Thymus (tissue), 14 donors: ENCODE measurements at places on chromosomes 16 and 17. TPM values are rescaled to one million over a fixed set of nuclear protein-coding genes. Genes with fewer than 3 reads are reported as not detected.
A peak's percentile ranks its signal among the peaks of the same experiment; 100 is the strongest.

Gene SLFN14
- total RNA-seq, result 0.19 TPM

Gene TIMP2
- total RNA-seq, result 23.1 TPM

DNA sequence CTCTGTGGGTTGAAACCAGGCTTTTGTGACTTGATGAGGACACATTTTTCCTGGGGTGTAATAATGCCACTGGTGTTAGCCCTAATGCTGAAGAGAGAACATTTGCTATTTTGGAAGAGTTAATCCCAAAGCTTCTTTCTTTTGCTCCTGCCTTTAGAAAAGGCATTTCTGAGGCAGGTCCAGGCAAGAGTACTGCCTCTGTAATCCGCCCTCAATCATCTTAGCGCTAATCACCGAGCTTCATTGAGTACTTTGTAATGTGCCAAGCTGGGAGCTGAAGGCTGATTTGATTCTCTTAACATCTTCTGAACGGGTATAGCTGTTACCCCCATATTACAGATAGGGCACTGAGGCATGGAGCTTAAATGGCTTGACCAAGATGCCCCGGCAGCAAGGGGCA, 60.3 kb downstream of the AKAP1 start:
- no peaks in the 10 kb centered on the region for H3K4me1 ChIP-seq
- no peak overlapping the region for H3K4me3 ChIP-seq
- no peak for DNase-seq
- no peaks in the 10 kb centered on the region for H3K27me3 ChIP-seq
- no peaks in the 10 kb centered on the region for H3K36me3 ChIP-seq

Gene TBC1D26
- 0.09 TPM for total RNA-seq

Gene NLRC3
- total RNA-seq, result 18.8 TPM

DNA sequence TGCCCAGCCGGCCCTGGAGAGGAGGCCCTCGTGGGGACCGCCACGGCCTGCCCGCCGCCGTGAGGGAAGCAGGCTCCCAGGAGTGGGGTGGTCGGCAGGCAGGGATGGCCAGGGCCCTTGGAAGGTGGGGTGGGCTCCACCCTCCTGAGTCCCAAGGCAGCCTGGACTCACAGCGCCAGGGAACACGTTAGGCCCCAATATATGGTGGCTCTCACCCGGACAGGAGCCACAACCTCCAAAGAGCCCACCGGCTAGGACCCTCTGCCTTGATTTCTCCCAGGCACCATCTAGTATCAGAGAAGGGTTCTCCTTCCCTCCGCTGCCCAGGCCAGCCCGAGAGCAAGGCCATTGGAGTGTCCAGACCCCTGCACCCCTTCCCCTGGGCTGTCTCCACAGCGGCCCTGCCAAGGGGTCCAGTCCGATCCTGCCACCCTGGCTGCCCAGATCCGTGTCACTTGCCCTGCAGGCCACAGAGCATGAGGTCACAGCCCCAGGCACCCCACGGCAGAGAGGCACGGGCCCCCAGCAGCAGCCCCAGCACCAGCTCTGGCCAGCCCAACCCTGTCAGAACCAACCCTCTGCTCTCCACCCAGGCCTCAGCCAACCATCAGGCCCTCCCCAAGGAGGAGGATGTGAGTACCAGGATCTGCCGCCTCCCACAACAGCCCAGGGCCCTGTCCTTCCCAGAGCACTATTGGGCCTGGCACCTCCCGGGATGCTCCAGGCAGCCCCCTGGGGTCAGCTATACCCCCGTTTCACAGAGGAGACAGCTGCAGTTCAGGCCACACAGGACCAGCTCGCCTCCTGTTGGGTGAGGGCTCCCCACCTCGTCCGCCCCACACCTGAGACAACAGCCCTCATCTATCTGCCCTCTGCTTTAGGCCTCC, 1.1 kb upstream of the AXIN1 start:
- DNase-seq, result no peak
- H3K4me1 ChIP-seq, result peaks cover 8% of the 10 kb centered on the region
- no peaks in the 10 kb centered on the region for H3K27me3 ChIP-seq
- peak overlapping the region; percentile 30 for H3K4me3 ChIP-seq

Gene FBXL16
- total RNA-seq, result 0.76 TPM

DNA sequence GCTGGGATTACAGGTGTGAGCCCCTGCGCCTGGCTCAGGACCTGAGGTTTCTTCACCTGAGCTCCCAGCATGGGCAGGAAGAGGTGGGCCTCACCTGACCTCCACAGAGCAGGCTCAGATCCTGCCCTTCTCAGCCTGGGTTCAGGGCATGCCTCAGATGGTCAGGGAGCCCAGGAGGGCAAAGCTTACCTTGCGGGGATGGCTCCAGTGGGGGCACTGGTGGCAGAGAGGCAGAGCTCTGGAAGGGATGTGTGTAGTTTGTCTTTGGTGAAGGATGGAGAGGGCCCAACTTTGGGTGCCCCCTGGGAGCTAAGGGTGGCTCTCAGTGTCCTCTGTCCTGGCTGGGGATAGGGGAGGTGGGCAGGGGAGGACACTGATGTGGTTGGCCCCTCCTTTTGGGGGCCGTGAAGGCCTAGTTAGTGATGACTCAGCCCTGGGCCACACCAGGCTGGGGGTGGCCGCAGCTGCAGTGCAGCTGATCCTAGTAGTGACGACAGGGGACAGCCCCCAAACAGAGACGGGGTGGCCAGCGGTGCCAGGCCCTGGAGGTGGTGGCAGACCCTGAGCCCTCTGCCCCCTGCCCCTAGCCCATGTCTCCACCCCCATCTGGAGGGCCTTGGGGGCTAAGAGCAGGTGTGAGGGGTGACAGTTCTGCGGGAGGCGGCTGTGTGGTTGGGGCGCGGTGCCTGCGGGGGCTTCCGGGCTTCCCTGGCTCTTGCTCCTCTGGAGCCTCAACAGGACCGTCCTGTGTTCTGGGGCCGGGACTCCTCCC, 5.8 kb downstream of the NHERF2 start:
- no peaks in the 10 kb centered on the region for H3K36me3 ChIP-seq
- DNase-seq, result no peak
- H3K4me1 ChIP-seq, result peaks cover 34% of the 10 kb centered on the region
- peaks cover 49% of the 10 kb centered on the region for H3K27me3 ChIP-seq

Gene TP53TG3B
- not detected for total RNA-seq

Gene TBC1D28
- total RNA-seq, result not detected

GRCh38 chr16:20647736-20648135, 49.7 kb downstream of the ACSM1 start:
- H3K27me3 ChIP-seq, result no peaks in the 10 kb centered on the region
- no peak overlapping the region for H3K4me3 ChIP-seq
- H3K27ac ChIP-seq, result no peak overlapping the region
- H3K36me3 ChIP-seq, result no peaks in the 10 kb centered on the region
- no peaks in the 10 kb centered on the region for H3K4me1 ChIP-seq
- DNase-seq, result no peak

DNA sequence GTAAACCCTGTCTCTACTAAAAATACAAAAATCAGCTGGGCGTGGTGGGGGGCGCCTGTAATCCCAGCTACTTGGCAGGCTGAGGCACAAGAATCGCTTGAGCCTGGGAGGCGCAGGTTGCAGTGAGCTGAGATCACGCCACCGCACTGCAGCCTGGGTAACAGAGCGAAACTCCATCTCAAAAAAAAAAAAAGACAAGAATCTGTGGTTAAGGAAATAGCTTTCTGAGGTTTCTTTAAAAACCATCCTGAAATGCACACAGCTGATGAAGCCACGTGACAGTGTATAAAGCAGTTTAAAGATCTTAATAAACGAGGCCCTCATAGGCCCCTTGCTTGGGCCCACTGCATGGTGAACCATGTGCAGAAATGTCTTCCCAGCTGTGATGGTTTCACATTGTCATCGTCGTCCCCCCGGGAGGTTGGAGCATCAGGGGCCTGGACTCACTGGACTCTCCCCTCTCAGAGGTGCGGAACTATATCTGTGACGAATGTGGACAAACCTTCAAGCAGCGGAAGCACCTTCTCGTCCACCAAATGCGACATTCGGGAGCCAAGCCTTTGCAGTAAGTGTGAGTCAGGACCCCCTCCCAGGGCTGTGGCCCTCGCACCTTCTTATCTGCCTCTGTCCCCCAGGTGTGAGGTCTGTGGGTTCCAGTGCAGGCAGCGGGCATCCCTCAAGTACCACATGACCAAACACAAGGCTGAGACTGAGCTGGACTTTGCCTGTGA, 16.2 kb downstream of the ZNF276 start:
- no peaks in the 10 kb centered on the region for H3K27me3 ChIP-seq
- H3K27ac ChIP-seq, result no peak overlapping the region
- peak; percentile 62 for DNase-seq
- peaks cover 3% of the 10 kb centered on the region for H3K4me1 ChIP-seq

DNA sequence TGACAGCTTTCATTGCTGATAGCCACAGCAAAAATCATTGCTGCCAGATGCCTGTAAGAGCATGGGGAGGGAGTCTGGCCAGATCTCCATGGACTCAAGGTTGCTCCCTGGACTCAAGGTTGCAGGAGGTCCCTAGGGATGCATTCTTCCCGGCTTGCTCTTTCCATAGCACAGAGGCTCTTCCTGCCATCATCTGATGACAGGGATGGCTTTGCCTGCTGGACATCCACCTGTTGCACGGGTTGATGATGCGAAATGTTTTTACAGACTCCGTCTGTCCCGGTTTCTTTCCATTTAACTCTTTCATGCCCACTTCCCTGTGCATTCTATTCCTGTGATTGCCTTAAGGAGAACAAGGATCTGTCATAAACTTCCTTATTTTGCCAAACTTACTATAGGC, 115.6 kb upstream of the HSBP1 start:
- no peak for DNase-seq
- no peaks in the 10 kb centered on the region for H3K36me3 ChIP-seq
- no peaks in the 10 kb centered on the region for H3K4me1 ChIP-seq
- H3K27me3 ChIP-seq, result no peaks in the 10 kb centered on the region
